Glutamatergic neuron (in vitro differentiated cells): ENCODE measurements at places on chromosomes 16 and 17.

DNA sequence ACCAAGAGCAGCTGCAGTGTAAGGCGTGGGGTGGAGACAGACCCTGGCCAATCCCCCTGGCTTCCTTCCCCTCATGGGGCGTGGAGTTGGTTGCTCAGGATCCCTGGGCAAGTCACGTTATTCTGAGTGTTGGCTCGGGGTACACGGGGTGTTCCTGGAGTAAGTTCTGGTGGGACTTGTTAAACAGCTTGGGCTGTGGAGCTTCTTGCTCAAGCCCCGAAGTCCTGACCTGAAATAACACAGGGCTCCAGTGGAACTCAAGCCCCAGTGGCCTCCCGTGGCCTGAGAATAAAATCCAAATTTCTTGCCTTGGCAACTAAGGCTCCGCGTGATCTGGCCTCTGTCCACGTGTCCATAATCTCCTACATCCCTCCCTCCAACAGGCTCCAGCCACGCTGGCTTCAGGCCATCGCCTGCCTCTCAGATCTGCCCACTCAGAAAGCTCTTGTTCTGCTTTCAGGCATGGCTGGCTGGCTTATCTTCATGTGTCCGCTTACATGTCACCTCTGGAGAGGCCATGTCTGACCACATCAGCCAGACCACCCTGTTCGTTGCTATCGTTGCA, 49.3 kb upstream of the BCO1 start:
- DNase-seq = no peak

DNA sequence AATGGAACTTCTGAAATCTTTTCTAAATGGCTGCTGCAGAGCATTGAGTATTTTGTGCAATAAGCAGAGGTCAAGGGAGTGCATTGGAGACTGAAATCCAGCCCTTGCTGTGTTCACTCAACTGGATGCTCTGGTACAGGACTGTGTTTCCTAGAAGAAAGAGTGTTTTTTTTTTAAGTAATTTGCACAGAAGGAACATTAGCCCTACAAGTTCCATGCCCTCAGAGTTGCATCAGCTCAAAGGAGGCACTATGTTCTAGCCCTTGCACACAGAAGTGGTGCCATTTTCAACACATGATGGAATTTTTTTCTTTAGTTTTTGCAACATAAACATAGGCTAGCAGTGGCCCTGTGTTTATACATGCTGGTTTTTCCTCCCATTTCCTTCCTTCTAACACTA, 144.1 kb upstream of the HLF start:
- no peak for DNase-seq

GRCh38 chr17:58985367-58985766, 121.3 kb downstream of the TRIM37 start:
- DNase-seq = no peak

DNA sequence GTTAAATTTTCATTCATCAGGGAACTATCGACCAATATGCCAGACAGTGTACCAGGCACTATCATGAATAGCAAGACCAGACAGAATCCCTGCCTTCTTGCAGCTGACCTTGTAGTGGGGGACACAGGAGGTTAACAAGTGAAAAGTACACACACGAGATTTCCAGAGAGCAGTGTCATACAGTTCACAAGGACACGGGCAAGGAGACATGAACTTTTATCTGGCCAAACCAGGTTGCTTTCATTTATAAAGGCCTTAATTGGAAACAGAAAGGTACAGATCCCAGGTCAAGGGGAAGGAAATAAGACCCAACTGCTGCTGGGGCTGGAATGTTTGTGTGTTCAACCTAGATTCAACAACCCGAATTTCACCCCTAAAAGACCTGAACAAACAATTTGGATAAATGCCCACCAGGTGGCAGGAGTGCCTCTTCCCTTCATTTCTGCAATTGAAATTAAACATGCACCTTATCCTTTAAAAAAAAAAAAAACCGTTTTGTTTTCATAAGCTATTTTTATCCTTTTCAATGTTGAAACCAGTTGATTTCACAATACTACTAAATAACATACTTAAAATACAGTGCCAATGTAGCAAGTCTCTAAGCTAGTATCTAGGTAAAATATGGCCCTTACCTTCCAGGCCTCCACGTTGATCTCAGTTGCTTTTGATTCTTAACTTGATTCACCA, 65.9 kb downstream of the EMP2 start:
- peak; percentile 42 for DNase-seq

DNA sequence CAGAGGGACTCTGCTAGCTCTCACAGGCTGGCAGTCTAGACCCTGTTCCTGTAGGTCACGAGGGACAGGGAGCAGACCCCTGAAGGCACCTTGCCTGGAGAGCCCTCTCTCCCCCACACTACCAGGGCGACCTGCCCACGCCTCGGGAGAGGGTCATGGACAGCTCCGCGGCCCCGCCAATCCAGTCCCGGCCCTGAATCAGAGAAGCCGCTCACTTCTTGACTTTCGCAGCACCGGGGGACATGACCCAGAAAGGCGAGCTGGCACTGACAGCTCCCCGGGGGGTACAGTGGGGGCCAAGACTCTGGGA, 5.1 kb downstream of the KIFC3 start:
- no peak for DNase-seq

DNA sequence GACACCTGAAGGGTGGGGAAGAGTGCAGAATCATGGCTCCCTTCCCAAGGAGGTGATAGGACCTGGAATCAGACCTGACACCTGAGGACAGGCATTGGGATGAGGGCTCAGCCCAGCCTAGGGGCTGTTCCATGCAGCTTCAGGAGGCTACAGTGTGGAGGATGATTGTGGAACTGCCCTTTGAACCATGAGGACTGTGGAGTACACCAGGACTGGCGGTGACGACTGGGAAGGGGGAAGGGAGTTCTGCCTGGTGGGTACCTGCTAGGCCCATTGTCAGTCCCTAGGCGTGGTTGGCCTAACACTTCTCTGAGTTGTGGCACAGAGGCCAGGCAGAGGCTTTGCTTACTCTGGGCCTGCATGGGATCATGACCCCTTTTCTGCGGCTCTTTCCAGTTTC, 76.1 kb downstream of the MPRIP start:
- DNase-seq = no peak

DNA sequence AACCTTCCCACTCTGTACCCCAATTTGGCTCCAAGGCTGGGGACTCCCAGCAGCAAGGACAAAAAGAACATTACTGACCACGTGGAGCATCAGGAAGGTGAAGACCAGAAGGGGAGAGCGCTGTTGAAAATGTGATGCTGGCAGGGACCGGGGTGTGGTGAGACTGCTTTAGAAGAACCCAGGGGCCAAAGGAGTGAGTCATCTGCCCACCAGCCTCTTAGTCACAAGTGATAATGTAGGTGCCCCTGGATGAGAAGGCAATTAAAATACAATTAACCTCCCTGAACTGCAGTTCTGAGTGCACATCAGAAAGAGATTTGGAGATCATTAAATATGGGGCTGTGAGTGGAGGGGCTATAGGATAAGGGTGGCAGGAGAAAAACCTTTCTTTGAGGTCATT, 366.6 kb upstream of the CCL2 start:
- DNase-seq = no peak

DNA sequence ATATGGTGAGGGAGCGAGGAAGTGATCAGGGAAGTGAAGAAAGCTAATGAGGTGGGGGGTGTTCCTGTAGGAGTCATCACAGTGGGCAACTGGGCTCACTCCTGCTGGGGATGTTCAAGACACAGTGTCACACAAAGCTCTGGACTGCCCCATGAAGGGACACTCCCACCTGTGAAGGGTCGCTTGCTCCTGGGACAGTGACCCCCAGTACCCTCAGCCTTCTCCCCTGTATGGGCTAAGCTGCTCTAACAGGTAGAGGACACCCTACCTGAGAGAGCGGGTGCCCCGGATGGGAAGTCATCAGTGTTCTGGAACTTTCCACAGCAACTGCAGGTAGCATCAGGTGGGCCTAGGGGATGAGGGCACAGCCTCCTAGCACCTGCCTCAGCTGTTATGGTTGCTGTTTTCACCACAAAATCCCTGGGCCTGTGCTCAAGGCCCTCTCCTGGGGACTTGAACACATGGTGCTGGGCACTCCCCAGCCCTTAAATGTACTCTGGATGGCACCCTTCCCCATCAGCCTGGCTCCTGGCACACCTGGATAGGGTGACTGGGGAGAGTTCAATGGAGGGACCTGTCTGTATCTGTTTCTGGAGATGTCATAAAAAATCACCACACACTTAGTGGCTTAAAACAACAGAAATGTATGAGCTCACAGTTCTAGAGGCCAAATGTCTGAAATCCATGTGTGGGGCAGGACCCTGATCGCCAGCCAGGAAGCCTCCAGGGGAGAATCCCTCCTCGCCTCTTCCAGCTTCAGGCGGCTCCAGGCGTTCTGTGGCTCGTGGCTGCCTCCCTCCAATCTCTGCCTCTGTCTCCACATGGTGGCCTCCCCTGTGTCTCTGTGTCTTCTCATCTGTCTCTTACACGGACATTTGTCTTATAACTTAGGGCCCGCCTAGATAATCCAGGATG, 104.0 kb upstream of the CDH5 start:
- DNase-seq = no peak
